ENCODE measurements at places on chromosomes 2 and 18.
A peak's percentile ranks its signal among the peaks of the same experiment; 100 is the strongest.

- no peak for DNase-seq
These were observed 131.5 kb downstream of the SOCS6 start for GRCh38 chr18:70420146-70420898.

GRCh38 chr2:30164131-30164925 lies 17.5 kb downstream of the YPEL5 start:
- no peak for DNase-seq

DNA sequence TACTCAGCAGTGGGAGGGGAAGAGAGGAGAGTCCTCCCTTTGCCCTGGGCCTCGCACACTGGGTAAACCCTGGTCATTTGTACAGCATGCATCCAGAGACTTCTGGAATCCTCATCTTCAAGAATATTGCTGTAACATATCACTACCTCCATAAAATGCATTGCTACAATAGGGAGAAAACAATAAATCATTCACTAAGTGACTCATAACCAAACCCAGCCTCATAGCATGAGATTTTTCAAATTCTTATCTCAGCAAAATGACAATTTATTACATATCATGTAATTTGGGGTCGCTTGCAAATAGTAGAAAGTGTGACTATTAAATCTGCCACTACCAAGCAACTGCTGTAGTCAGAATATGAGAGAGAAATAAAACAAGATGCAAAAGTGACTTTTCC lies 189.4 kb downstream of the ALK start:
- DNase-seq, result no peak

DNA sequence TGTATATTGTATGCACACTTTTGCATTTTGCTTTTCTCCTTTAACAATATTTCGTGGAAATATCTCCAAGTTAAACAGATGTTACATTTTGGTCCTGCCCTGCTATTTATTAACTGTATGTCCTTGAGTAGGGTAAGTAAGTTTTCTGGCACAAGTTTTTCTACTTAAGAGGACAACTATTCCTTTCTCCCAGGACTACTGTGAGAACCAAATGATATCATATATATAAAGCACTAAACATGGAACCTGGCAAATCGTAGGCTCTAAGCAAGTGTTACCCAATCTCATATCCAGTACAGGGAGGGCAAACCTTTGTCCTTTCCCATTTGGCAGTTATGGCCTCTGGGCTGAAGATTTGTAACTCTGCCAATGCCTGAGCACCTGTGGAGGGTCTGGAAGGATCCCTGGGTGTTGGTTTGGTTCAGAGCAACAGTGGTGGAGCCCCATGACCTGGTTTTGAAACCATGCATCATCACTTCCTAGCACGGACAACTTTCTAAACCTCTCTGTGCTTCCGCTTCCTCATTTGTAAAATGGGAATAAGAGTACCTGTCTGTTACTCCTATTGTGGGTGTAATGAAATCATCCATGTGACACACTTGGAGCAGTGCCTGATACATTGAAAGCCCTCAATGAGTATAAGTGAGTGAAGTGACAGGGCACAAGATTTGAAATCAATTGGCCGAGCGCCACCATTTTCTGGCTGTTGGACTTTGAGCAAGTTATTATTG lies 28.3 kb upstream of the ICOS start:
- DNase-seq, result no peak

DNA sequence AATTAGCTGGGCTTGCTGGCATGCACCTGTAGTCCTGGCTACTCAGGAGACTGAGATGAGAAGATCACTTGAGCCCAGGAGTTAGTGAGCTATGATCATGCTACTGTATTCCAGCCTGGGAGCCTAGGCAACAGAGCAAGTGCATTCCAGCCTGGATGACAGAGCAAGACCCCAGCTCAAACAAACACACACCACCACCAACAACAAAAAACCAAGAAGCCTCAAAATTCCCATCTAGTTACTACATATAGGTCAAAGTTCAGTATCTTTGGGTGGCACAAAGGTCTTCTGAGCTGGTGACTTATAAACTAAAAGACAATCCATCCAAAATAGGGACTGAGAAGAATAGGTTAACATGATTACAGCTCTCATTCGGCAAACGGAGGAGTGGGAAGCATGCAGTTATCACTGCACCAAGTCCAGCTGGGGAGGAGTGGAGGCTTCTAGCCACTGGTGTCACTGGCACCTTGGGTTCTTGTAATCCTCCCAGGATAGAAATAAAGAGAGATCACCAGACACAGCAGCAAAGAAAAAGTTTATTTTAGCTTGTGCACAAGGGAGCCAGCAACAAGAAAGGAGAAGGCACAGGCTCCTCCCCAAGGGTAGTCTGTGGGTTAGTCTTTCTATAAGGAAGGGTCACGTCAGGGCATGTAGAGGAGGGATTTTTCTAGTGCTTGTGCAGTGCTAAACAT lies 57.4 kb downstream of the SH2D6 start:
- no peak for DNase-seq

- no peak for DNase-seq
These were observed 142.0 kb upstream of the MMADHC start for GRCh38 chr2:149729586-149729985.

DNA sequence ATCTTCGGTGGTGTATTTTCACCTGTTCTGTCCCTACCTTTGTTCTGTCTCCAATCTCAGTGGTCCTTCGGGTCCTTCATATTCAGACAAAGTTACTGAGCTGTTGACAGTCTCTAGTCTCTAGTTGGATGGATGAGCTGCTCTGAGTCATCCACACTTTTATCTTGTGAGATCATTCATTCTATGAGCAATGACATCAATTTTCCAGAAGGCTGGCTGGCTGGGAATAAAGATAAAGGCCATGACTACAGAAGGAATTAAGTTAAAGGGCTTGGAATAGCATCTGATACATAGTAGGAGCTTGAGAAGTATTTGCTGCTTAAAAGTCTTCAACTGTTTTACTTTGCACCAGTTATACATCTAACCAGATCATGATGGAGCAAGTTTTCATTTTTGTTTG lies 43.1 kb upstream of the SLC39A10 start:
- DNase-seq, result no peak

DNA sequence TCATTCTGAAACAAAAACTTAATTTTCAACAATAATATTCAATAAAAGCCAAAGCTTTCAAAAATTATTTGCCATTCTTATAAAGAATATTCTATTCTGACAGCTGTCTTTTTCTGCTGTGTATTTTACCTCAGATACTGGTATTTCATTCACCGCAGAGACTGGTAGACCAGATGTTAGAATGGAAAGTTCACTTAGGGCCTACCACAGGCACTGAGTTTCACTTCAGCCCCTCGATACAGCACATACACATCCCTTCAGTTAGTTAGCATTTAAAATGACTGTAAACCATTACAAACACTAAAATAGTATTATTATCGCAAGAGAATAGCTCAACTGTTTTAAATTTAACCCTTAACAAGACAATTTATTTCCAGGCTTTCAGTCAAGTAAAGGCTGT lies 24.2 kb upstream of the GATA6 start:
- DNase-seq, result no peak

GRCh38 chr2:241608881-241609280 lies 28.1 kb downstream of the THAP4 start:
- DNase-seq, result no peak

DNA sequence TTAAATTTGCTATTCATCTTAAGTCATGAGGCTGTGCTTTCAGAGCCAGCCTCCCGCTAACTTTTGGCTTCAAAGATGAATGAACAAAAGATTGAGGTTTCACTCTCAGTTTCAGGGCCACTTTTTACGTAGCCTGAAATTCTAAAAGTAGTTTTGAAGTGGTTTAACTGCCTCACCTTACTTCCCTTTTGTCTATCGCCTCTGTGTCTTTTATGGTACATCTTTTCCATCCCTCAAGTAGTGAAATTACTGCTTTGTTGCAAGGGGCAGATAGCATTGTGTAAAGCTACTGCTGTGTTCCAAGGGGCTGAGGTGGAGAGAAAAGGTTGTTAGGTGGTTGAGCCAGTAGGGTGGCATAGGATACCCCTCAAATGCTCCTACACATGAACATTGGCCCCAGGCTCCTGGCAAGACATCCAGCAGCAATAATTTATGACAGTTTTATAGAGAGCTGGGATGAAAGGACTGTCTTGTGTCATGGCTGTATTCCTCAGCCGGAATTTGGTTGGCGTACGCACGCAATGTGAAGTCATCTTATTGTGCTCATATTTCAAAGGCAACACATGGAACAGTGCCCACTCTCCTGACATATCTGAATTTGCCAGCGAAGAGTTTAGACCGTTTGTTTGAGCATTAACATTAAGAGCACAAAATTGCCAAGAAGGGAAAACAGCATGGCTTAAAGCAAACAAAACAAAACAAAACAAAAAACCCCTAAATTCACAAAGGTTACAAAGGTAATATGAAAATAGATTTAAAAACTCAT lies 32.2 kb downstream of the QPCT start:
- DNase-seq, result no peak

GRCh38 chr2:232493701-232494474 lies 6.3 kb upstream of the ECEL1 start:
- no peak for DNase-seq

GRCh38 chr2:240913810-240914644 lies 7.9 kb downstream of the CROCC2 start:
- peak; percentile 26 for DNase-seq

GRCh38 chr2:231966886-231967285 lies 5.4 kb downstream of the DIS3L2 start:
- DNase-seq, result no peak

DNA sequence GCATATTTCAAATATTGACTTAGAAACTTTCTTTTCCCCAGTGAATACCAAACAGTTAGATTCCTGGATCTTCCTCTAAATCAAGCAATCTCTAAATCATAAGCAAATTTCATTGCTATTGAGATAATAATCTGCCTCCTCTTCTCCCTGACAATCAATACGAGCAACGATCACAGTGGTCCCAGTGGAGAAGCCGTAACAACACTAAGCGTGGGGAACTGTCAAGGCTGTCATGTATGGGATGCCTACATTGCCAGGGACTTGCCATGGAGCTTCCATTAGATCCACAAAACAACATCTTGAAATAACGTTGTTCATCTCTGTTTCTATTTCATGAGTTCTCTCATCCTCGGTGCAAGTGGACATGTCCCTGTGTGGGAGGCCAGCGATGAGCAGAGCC lies 61.3 kb downstream of the SNTG2 start:
- DNase-seq, result no peak

- peak; percentile 18 for DNase-seq
These were observed 18.6 kb downstream of the THADA start for GRCh38 chr2:43576981-43577892.

DNA sequence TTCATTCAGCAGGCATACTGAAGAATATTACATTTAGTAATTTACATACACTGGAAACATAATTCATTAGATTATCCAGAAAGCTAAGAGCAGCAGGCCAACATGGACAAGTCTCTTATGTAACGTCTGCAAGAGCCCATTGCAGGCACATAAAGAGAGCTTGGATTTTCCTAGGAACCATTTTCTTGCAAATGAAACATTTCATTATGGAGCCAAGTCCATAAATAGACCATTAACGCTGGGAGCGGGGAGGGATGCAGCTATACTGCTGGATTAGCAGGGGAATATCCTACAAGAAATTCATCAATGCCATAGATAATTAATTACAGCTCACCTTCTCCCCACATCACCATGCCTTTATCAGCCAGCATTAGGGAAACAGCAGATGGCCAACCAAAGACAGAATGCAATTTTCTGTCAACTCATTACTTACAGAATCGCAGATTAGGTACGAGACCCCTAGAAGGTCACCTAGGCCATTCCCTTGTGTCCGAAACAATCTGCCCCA lies 170.4 kb downstream of the C1D start:
- DNase-seq, result no peak

GRCh38 chr2:120845277-120845676 lies 109.6 kb downstream of the GLI2 start:
- DNase-seq, result no peak

GRCh38 chr2:233449081-233449901 lies 95.0 kb downstream of the DGKD start:
- no peak for DNase-seq

DNA sequence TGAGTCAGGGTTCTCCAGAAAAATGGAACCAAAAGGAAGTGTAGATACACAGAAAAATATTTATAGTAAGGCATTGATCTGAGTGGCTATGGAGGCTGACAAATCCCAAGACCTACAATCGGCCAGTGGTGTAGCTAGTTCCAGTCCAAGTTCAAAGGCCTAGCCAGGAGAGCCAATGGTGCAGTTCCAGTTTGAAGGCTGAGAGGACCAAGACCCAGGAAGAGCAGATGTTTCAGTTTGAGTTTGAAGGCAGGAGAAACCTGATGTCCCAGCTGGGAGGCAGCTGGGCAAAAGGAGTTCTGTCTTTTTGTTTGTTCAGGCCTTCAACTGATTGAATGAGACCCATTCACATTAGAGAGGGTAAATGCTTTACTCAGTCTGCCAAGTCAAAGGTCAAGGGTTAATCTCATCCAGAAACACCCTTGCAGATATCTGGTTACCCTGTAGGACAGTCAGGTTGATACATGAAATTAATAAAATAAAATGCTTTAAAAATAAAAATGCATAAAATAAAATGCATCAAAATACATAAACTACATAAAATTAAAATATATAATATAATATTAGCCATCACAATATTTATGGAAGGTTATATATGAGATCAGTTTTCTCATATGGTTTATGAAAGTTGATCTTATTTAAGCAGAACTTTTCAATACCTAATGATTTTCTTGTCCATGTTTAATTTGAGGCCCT lies 38.7 kb downstream of the KCNE4 start:
- DNase-seq, result no peak

Data from NCI-H1105 (cell line).